ENCODE measurements at places on chromosomes 7 and 10. TPM values are rescaled to one million over a fixed set of nuclear protein-coding genes. Genes with fewer than 3 reads are reported as not detected.

GLI3 gene
- 2.5 TPM for total RNA-seq

SKIDA1 gene
- total RNA-seq: 6.3 TPM

UBN2 gene
- 16.6 TPM for total RNA-seq

GRCh38 chr7:106484562-106484961, 176.4 kb downstream of the CCDC71L start:
- no peak for DNase-seq

DNA sequence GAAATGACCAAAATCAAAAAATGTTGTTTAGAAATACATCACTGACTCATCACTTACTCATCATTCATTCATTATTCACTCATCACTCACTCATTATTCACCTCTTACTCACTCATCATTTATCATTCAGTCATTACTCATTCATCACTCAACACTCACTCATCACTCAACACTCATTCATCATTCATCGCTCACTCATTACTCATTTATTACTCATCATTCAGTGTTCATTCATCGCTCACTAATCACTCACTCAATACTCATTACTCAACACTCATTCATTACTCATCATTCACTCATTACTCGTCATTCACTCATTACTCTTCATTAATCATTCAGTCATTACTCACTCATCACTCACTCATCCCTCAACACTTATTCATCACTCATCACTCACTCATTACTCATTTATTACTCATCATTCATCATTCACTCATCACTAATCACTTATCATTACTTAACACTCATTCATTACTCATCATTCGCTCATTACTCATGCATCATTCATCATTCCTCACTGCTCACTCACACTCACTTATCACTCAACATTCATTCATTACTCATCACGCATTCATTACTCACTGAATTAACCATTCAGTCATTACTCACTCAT, 238.5 kb downstream of the ADARB2 start:
- no peak for DNase-seq

DNA sequence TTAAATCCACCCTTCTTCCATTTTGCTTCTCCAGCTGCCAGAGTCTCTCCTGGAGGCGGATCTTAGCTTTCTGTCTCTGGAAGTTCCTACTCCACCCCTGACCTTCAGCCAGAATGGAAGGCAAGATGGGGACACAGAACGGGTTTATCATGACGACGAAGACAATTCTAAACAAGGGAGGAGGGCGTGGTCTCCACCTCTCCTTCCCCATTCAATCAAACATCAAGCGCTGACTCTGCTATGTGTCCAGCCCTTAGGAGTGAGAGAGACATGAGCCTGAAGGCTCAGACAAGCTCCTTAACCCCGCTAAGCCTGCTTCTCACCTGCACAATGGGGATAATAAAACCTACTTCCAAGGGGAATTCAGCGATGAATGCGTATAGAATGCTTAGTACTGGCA, 3.1 kb downstream of the CYP17A1 start:
- DNase-seq: no peak

All from right cardiac atrium (tissue), 5 donors.